ENCODE measurements at places on chromosomes 2 and 18.

DNA sequence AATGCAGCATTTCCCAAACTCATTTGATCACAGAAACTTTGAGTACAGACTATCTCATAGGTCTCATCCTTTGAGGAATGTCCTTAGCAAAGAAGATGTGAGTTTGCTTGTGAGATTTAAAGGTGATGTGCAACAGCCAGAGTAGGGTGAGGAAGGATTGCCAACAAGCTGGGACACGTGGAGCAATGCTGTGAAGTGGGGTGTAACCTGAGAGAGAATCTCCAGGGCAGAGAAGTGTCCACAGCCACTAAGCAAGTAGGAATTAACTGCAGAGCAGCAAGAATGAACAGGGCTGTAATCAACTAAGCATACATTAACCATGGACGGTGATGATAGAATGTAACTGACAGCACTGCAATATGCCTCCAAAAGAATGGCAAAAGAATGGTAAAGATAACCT, 469.9 kb upstream of the NRP2 start:
- DNase-seq = no peak

GRCh38 chr2:84781942-84782716, 98.8 kb downstream of the TRABD2A start:
- peak; percentile 44 for DNase-seq

GRCh38 chr2:157267476-157267875, 10.0 kb downstream of the GALNT5 start:
- no peak for DNase-seq

DNA sequence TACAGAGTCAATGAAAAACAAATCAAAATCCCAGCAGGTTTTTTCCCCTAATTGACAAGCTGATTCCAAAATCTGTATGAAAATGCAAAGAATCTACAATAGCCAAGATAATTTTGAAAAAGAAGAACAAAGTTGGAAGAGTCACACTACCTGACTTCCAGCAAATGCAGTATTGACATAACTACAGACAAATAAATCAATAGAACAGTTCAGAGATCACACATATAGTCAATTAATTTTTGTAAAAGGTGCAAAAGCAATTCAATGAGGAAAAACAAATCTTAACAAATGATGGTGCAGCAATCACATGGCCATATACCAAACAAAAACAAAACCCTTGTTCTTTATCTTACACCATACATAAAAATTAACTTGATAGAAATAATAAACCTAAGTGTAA, 74.6 kb upstream of the ST8SIA5 start:
- no peak for DNase-seq

- DNase-seq = no peak
These were observed 8.6 kb downstream of the ZEB2 start for GRCh38 chr2:144511226-144511810.

- DNase-seq = no peak
These were observed 110.7 kb upstream of the TANK start for GRCh38 chr2:161049559-161049958.

DNA sequence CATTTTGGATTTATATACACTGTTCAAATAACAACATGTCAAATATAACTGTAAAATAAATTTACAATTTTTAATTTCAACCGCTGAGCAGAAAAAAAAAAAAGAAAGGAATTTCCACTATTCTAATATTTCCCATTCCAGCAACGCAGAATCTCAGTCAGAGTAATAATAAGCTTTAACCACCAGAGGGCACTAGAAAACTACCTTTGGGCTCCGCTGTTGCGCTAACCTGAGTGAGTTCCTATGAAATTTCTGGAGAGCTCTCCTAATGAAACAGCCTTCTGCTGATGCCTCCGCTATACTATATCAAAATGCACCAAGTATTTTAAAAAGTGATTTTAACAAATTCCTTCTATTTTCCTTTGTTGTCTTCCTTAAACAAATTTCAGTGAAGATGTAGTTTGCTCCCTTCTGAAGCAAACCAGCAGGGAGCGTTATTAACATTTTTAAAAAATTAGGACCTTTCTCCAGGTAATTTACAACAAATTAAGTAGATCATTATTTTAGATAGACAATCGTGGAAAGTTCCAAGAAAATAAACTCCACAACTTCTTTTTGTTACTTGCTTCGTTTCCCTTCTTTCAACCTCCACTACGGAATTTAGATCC, 23.0 kb downstream of the ERMN start:
- no peak for DNase-seq

All from stimulated activated CD8-positive, alpha-beta memory T cell treated with anti-CD3 and anti-CD28 coated beads, Interleukin-4, amount 100 ng/mL, for 4 hours (primary cell).